Mucosa of gallbladder (tissue), 1 donor: ENCODE measurements at places on chromosomes 7 and 10.

DNA sequence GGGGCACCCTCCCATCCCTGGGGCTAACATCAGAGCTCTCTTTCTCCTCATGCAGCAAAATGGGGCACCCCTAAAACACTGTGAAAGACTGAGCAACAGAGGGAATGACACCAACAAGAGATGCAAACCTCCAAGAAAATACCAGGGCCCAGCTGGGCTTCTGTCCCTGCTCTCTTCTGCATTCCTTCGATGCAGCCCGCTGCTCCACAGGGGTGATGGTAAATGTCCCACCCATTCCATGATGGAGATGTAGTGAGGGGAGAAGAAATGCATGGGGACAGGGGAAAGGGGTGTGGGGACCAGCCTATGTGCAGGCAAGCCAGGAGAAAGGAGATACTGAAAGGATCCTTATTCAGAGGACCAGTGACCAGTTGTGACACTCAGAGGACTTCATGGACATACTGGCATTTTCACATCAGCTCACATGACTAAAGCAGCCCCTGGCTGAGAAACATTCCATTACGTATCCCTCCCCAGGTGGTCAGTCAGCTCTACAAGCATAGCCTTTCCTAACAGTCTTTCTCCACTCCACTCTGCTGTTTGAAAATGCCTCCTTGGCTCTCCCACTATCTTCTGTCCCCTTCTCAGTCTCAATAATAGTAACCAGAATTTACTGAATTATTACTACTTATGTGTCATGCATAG lies 13.3 kb downstream of the SORBS1 start:
- DNase-seq = no peak

DNA sequence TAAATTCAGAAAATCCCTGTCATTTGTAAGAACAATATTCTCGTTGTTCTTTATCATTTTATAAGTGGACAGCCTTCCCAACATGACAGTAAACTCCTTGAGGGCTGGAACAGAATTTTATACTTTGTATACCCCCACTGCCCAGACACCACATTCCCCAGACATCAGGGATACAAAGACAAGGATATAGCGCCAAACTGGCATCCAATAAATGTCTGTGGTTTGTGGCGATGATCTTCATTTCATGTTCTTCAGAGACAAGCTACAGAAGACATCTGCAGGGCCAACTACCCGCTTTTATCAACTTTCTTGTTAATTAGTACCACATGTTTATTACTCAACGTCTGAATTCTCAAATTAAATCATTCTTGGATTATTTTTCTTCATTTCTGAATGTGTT lies 155.9 kb downstream of the ATE1 start:
- no peak for DNase-seq

- DNase-seq = no peak
Measured at GRCh38 chr7:27109466-27110185, 7.1 kb upstream of the HOXA2 start.

GRCh38 chr10:132164761-132165278 lies 21.9 kb upstream of the DPYSL4 start:
- peak; percentile 20 for DNase-seq

- DNase-seq = no peak
Measured at GRCh38 chr10:99976886-99977665, 32.7 kb downstream of the DNMBP start.

- no peak for DNase-seq
Measured at GRCh38 chr7:92808006-92808405, 28.4 kb downstream of the CDK6 start.

DNA sequence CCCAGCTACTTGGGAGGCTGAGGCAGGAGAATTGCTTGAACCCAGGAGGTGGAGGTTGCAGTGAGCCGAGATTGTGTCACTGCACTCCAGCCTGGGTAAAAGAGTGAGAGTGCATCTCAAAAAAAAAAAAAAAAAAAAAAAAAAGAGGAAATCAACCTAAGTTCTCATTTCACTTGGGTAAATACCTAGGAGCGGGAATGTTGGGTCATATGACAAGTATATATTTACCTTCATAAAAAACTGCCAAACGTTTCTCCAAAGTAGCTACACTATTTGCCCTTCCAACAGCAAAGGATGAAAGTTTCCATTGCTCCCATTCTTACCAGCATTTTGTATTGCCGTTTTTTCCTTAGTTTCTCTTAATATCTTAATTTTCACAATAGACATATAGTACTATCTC lies 9.8 kb downstream of the P4HA1 start:
- DNase-seq = no peak

DNA sequence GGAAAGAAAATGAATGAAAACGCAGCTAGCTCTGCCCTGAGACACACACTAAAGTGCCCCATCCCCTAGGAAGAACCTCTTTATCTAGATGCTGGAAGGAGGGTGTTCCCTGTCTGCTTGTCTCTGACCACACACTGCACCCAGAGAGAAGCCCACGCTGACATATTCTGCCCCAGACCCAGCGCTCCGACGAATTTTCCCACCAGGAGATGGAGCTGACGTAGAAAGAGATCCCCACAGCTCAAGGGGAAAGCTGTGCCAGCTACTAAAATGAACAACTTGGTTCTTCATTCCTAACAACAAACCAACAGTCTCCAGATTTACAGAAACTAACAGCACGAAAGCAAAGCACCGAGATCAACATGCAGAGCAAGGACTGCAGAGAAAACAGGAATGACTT lies 73.3 kb downstream of the KIAA1549 start:
- no peak for DNase-seq

DNA sequence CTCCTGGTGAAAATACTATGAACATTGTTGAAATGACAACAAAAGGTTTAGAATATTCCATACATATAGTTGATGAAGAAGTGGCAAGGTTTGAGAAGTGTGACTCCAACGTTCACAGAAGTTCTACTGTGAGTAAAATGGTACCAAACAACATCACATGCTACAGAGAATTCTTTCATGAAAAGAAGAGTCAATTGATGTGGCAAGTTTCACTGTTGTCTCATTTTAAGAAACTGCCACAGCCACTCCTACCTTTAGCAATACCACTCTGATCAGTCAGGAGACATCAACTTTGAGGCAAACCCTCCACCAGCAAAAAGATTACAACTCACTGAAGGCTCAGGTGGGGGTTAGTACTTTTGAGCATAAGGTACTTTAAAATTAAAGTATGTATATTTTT lies 693.3 kb downstream of the GRID1 start:
- no peak for DNase-seq

DNA sequence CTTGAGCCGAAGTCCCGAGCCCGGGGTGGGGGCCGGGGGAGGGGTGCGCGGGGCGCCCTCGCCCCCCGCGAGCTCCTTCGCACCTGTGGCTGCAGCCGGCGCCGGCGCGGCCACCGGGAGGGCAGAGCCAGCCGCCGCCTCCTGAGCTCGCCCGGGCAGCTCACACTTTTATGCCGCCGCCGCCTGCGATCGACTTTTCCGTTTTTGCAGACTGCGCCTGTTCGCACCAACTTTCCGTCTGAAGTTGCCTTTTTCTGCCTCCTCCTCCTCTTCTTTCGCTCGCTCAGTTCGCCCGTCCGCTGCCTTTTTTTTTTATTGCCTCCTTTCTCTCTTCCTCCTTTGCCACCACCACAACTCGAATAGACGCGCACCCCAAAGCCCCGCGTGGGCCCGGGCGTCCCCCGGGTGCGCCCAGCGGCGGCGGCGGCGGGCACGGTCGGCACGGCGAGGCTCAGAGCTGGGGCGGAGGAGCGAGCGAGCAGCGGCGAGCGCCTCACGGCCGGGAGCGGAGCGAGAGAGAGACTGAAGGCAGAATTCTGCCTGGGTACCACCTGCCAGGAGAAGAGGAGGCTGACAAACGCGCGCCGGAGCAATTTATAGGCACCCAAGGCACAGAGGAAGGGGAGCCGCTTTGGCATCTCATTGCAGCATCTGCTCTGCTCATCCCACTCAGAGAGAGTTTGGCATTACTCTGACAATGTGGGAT lies at the start of gene C1QL3:
Gene C1QL3, minus strand, starts transcription at position 569 of the 706 bp plus-strand sequence. CDS start 814 bp downstream, outside the sequence.
- DNase-seq = no peak

DNA sequence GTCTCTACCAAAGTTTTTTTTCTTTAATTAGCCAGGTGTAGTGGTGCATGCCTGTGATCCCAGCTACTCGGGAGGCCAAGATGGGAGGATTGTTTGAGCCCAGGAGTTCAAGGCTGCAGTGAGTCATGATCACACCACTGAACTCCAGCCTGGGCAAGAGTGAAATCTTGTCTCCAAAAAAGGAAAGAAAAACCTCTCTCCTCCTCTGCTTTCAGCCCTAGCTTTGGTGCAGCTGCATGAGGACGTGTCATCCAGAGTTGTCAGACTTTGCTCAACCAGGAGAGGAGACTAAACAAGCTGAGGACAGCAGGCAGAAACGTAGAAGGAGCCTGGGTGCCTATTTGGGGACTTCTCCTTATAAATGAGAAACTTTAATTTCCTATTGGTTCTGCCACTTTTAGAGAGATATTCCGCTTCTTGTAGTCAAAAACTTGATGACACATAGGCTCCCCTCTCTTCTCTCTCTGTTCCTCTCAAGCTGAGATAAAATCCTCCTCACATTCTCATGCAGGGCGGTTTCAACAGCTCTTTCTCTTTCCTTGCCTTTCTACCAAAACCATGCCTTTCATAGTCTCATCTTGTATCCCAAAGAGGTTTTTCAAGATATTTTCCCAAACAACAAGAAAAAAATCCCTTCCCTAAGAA lies 205.4 kb downstream of the ARHGAP12 start:
- no peak for DNase-seq

DNA sequence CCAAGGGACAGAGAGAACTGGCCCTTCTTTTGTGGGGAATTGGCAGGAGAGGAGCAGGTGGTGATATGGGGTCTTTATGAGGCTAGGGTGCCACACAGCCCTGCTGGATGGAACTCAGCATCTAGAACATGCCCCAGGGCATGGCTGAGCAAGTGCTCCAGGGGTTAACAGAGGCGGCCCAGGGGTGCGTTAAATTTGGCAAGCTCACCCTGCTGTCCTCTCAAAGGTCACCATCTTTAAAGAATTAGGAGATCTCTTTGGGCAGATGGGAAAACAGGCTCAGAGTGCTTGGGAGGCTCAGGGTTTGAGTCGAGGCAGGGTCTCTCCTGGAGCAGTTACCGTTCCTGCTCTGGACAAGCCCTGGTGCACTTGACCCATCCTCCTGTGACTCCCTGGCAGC lies 21.4 kb upstream of the UNC5B start:
- no peak for DNase-seq

DNA sequence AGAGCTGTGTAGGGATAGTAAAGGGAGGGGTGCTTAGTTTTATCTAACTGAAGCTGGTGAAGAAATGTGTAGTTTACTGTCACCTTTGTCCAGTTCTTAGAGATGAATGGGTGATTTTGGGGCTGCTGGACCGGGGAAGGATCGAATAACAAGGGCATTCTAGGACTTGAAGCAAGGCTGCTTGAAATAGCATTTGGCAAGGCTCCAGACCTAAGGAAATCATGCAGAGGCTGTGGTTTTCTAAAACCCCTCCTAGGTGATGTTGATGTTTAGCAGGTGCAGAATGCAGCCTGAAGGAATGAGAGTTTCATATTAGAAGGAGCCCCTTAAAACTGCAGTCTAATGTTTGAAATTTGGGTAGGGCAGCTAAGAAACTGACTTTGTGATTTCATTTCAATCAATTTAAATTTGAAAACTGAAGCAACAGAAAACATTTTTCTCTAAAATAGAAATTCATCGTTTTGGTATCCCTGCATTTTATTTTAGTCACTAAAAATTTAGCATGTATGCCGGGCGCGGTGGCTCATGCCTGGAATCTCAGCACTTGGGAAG lies 68.5 kb downstream of the TET1 start:
- DNase-seq = no peak

- DNase-seq = no peak
Measured at GRCh38 chr10:2926918-2927660, 140.3 kb upstream of the PFKP start.

GRCh38 chr10:25614652-25615051 lies 319.4 kb upstream of the MYO3A start:
- no peak for DNase-seq

DNA sequence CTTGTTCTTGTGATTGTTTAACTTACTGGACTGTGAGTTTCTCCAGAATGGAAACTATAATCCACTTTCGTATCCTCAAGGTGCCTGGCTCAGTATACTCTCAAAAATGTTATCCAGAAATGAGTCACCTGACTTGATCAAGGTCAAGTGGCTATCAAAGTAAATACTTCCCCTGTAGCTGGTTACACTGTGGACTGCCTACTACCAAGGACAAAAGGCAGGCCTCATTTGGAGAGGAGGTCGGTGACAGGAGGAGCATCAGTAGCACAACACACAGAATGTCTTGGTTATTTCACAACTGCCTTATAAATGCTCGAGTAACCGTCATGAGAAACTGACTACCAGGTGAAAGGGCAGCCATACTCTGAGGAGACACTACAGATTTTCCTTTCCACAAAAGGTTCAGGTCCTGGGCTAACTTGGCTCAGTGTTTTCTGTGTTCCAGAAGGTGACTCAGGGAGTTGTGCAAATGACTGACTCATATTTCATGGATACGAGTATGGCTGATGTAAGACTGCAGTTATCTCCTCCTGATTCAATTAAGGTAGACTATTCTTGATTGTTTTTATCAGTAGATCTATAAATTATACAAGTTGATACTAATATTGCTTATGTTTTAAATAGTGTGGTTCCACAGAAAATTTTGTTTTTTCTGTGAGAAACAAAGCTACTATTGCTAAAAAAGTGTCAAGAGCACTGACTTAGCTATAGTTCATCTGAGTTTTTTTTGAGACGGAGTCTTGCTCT lies 4.2 kb upstream of the CCNY start:
- DNase-seq = no peak

DNA sequence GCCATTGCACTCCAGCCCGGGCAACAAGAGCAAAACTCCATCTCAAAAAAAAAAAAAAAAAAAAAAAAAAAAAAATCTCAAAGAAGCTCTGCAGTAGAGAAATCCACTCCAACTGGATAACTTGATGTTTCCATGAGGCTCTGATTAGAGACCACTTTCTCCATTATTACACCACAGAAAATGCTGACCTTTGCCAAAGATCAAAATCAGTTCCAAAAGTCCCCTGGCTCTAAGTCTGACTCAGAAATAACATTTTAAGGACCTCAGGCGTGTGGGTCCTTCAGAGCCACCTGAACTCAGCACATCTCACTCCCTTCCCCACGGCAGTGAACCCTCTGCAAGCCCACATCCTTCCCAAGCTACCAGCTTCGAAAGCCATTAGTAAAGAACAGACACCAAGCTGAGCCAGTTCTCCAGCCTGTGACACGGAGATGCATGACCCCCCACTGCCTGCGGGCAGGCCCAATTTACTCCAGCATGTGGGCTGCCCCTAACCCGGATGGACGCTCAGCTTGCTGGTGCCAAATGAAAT lies 13.8 kb upstream of the TMEM120A start:
- DNase-seq = no peak
